Endothelial cell of coronary artery (primary cell): ENCODE measurements at places on chromosomes 5 and 9. TPM values are rescaled to one million over a fixed set of nuclear protein-coding genes. Genes with fewer than 3 reads are reported as not detected.

HACD4 gene
- 0.45 and 0.56 TPM in 2 replicates for total RNA-seq

NUTM2F gene
- not detected in 2 replicates for total RNA-seq

IGIP gene
- total RNA-seq, result 3.7 and 7.9 TPM in 2 replicates

SPINK7 gene
- not detected in 2 replicates for total RNA-seq

CDX1 gene
- total RNA-seq, result not detected in 2 replicates

STX17 gene
- 9.6 and 12.8 TPM in 2 replicates for total RNA-seq

OR1B1 gene
- total RNA-seq, result 0.09 TPM in 1 of 2 replicates, not detected in the other

NOTCH1 gene
- 109 and 129 TPM in 2 replicates for total RNA-seq

CCNB1 gene
- 73.4 and 172 TPM in 2 replicates for total RNA-seq

IFNA2 gene
- not detected in 2 replicates for total RNA-seq

C5orf46 gene
- 0.18 and 22.4 TPM in 2 replicates for total RNA-seq

NOXA1 gene
- total RNA-seq, result 0.18 and 0.56 TPM in 2 replicates

ASTN2 gene
- 3.1 and 4.0 TPM in 2 replicates for total RNA-seq

WDR36 gene
- total RNA-seq, result 47.1 and 52.1 TPM in 2 replicates

MSANTD3 gene
- total RNA-seq, result 54.9 and 58.3 TPM in 2 replicates

CER1 gene
- not detected in 2 replicates for total RNA-seq

CTXN3 gene
- not detected in 2 replicates for total RNA-seq

MOB3B gene
- under 0.01 TPM in 2 replicates for total RNA-seq

CDC20B gene
- not detected in 2 replicates for total RNA-seq

KIAA0825 gene
- total RNA-seq, result 1.0 and 1.9 TPM in 2 replicates

PAPPA gene
- 0.09 and 24.6 TPM in 2 replicates for total RNA-seq

HTR4 gene
- 0.09 TPM in 1 of 2 replicates, not detected in the other for total RNA-seq

ANKRD18A gene
- 0.75 and 1.1 TPM in 2 replicates for total RNA-seq

OR2S2 gene
- total RNA-seq, result not detected in 2 replicates

IL3 gene
- not detected in 2 replicates for total RNA-seq

KCNV2 gene
- total RNA-seq, result not detected in 2 replicates

EFCAB9 gene
- total RNA-seq, result not detected in 2 replicates

CBY3 gene
- total RNA-seq, result 0.09 and 0.18 TPM in 2 replicates

RALGPS1 gene
- 2.1 and 2.2 TPM in 2 replicates for total RNA-seq

OBP2B gene
- total RNA-seq, result not detected in 2 replicates

NADK2 gene
- 13.9 and 15.9 TPM in 2 replicates for total RNA-seq

SLC6A18 gene
- not detected in 2 replicates for total RNA-seq
